ENCODE measurements at places on chromosomes 6 and 20. TPM values are rescaled to one million over a fixed set of nuclear protein-coding genes. Genes with fewer than 3 reads are reported as not detected.
A peak's percentile ranks its signal among the peaks of the same experiment; 100 is the strongest.

Gene ETV7
- 0.22 TPM for total RNA-seq

Gene HLA-DOB
- 0.22 TPM for total RNA-seq

DNA sequence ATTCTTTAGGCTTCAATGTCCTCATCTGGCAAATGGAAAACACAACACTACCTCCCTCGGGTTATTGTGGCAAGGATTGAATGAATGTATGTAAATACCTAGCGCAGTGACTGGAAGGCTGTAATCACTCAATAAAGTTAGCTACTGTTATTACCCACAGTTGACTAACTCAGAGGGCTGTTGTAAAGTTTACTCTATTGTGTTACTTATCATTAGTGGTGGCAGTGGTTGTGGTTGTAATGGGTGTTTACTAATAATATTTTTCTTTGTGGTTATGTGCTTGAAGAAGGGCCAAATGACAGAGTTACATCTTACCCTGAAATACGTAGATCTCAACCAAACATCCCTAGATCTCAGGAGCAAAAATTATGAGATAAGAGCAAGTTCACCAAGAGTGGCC is 42.0 kb upstream of the PXDC1 start:
- no peak for DNase-seq

Gene EYA4
- 0.40 TPM for total RNA-seq

Gene ZDHHC14
- total RNA-seq: 16.1 TPM

DNA sequence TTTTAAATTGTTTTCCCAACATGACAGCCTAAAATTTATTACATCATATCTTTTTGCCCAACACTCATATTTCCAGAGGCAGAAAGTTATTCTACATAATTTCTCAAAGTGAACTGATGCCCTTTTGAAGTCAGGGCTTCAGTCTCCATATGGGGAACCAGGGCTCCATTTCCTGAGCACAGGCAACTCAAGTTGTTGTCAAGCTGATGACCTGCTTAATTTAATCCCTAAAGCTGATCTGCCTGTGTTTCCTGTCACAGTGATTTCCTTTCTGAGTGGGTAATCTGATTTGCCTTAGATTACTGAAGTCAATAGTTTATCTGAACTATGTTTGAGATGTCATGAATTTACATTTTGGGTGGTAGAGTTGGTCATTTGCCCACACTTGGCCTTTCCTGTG is 932.1 kb upstream of the MANEA start:
- DNase-seq: no peak

Gene SCUBE3
- 0.60 TPM for total RNA-seq

DNA sequence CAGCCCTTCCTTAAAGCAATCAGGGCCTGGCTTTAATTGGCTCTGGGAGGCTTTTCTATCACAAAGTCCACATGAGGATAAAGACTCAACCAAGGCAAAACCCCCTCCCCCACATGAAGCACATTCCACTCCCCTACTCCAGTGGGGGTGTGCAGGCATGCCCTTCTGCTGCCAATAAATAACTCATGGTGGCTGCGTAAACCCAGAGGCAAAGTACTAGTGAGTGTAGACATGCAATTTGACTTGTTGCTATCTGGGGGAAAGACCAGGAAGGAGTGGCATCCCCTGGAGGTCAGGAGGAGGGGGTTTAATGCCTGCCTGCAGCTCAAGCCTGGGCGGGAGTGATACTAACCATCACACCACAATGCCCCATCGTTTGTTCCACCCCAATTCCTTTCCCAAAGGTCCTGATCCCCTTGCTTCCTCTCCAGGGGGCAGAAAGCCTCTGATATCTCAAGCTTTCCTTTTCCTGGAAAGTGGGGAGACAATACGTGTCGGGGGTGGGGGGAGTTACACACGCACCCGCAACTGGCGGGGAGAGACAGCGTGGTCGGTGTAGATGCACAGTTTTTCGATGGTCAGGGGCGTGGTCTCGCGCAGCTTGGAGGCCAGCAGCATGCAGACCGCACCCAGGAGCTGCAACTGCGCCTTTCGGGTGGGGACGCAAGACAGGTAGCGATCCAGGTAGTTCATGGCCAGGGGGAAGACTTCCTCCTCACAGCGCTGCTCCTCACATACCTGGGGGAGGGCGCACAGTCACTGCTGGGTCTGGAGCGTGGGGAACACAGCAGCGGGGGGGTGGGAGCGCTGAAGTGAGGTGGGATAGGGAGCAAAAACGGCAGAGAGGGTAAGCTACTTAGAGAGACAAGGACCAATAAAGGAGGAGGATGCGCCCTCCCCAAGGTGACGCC is 1.5 kb downstream of the CCND3 start:
- no peak for DNase-seq

- no peak for DNase-seq
These were observed 118.2 kb downstream of the SLC16A10 start for GRCh38 chr6:111205502-111205901.

DNA sequence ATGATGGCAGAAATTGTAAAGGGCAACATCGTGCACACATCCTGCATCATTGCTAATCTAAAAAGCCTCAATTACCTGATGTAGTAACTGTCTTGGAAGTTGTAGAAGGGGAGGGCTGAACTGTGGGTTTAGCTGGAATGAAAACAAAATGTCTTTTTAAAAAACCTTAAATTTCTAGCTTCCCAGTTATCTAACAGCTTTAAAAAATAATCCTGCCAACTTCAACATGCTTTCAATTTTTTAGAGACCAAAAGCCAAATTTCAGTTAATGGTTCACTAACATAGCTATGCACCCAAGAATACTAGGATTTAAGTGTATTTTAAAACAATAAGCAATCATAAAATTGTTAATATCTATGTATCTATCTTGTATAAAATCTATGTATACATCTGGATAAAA is 11.9 kb downstream of the CD164 start:
- DNase-seq: no peak

Gene ADGRG6
- 8.5 TPM for total RNA-seq

Gene SCRT2
- not detected for total RNA-seq

Gene FOXS1
- 0.20 TPM for total RNA-seq

DNA sequence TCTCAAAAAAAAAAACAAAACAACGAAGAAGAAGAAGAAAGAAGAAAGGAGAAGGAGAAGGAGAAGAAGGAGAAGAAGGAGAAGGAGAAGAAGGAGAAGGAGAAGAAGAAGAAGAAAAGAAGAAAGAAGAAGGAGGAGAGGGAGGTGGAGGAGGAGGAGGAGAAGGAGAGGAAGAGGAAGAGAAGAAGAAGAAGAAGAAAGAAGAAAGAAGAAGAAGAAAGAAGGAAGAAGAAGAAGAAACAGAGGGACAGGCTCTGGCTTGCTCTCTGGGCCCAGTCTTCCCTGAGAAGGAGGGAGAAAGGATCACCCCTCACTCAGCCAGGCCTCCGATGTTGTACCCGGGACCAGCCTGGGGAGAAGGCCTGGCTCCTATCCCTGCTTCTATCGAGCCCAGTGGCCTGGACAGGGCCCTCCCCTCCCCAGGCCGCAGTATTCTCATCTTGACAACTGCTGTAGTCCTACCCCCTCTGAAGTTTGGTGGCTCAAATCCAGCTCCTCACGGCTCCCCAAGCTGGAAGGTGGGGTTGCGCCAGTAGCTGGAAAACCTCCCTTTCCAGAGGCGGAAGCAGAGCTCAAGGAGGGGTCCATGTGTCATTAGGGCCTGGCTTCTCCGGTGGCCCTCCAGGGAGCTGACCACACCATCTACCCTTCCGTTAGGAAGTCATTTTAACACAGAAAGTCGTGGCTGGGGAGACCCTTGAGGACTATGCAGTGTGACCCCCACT is 18.9 kb downstream of the C6orf132 start:
- DNase-seq: no peak

Gene HLA-DRB5
- 0.40 TPM for total RNA-seq

Gene B3GAT2
- total RNA-seq: not detected

- no peak for DNase-seq
These were observed 79.7 kb upstream of the MYLIP start for GRCh38 chr6:16049168-16049567.

DNA sequence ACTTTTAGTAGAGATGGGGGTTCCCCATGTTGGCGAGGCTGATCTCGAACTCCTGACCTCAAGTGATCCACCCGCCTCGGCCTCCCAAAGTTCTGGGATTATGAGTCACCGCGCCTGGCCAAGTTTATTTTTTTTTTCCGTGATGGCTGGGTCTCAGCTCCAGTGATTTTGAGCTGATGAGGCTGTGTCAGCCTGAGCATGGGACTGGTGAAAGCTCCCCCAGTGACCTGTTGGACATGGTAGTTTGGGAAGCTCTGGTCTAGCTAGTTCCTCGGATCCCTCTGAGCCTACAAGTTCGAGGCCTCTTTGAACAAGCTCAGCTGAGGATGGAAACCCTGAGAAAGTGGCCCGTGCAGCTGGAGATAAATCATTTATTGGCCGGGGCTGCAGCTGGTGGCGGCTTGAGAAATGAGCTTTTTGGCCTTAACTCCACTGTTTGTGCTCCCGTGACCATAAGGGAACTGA is 126.8 kb downstream of the SNX5 start:
- peak; percentile 39 for DNase-seq

Gene PRR18
- total RNA-seq: not detected

Gene ADGRF5
- 57.3 TPM for total RNA-seq

DNA sequence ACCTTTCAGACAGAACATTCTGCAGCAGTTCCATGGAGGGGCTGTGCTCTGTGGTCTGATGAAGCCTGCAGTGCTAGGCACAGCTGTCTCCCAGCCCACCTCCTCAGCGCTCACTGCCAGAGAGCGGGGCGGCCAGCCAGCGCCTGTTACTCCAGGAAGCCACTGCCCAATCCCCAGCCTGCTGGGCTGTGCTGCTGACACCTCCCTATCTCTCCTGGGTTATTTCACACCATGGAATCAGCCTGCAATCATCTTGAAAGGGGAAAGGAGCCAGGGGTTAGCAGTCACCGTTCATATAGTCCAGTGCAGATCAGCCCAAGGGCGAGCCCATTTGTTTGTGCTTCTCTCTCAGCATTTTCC is 46.3 kb upstream of the NHSL1 start:
- peak; percentile 85 for DNase-seq

DNA sequence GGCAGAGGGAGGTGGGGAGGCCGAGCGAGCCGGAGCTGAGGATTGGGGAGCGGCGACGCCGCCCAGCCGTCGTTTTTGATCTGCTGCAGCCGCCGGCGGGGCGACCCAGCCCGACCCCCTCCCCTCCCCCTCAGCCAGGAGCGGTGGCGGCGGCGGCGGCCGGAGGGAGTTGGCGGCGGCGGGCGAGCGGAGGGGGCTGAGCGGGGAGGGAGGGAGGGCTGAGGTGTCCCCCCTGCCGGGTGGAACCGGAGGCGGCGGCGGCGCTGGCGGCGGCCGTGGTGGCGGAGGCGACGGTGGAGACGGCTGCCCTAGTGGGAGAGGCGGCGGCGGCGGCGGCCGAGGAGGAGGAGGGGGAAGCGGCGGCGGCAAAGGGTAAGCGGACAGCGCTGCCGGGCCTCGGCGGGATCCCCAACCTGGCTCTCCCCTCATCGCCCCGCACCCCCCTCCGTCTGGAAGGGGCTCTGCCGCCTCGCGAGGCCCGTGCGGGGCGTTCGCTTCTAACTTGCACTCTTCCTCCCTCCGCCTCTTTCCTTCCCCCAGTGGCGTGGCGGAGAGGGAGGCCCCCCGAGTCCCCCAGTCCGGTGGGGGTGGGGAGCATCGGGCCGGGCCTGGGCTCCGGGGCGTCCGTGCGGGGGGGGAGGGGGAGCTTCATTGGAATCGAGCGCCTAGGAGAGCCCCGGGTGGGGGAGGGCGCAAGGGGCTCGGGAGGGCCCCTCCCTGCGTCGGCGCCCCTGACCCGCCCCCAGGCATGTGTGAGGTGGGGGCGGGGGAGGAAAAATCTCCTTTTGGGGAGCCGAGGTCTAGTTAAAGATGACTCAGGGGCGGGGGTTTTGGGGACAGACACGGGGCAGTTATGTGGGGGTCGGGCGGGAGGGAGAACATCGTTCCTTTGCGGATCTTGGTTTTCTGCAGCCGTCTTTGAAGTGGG is at the start of gene TAB2:
TSS of gene TAB2 (plus strand) at position 69 of the 928 bp plus-strand sequence. CDS start 52,286 bp downstream, outside the sequence.
- peak; percentile 27 for DNase-seq

- no peak for DNase-seq
These were observed 508.3 kb upstream of the SOX4 start for GRCh38 chr6:21085211-21085610.

DNA sequence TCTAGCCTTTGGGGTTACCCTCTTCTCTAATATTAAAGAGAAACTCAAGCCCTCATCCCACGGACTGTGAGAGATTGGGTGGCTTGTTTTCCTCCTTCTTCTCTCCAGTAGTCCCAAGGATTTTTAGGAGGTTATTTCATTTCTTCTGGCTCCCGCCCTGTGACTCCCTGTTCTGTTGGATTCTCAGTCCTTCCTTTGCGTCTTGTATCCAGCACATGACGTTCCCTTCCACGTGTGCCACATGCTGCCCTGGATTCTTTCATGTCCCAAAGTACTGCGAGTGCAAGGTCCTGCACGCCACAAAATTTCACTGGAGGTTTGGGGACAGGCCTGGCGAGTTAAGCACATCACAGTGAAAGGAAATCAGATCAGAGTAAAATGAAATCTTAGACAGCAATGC is 213.4 kb downstream of the PACRG start:
- no peak for DNase-seq

DNA sequence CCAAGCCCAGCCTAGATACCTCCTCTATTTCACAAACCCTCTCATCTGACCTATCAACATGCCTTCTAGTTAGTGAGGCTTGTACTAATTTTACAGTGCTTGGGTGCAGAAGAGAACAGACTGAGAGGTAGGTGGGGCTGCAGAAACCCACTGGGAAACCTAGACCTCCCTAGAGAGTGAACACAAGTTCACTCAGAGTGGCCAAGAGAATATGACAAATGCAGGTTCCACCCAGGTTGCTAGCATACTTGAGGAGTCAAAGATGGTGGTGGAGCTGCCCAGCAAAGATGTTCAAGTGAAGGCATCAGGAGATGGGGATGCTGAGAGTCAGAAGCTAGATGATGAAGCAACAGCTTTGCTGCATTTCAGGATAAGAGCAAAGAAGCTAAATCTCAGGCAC is 337.0 kb downstream of the PTPRT start:
- DNase-seq: no peak

GRCh38 chr6:170452767-170453545 is 100.2 kb downstream of the PSMB1 start:
- DNase-seq: peak; percentile 3

Gene ZNF165
- 0.20 TPM for total RNA-seq

GRCh38 chr20:43969501-43970182 is 55.0 kb downstream of the TOX2 start:
- no peak for DNase-seq
